ENCODE measurements at places on chromosomes 3 and 15.
A peak's percentile ranks its signal among the peaks of the same experiment; 100 is the strongest.

- no peak for DNase-seq
Measured at GRCh38 chr3:71450162-71450561, 133.4 kb downstream of the FOXP1 start.

DNA sequence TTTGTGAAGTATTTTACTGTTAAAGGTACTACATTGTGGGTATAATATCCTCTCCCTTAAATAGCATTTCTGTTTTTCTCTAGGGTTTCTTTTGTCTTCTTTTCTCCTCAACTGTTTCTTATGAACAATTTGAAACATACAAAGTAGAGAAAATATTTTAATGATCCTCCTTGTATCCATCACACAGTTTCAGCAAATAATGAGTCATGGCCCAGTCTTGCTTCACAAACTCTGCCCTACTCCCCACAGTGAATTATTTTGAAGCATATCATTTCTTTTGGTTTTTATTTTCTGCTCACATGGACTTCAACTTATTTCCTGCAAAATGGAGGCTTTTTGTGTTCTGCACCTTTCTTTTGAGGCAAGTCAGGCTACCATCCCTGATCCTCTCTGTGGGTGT, 6.1 kb upstream of the SCAANT1 start:
- DNase-seq, result no peak

- DNase-seq, result no peak
Measured at GRCh38 chr3:142542054-142542453, 36.5 kb downstream of the ATR start.

- DNase-seq, result no peak
Measured at GRCh38 chr3:182636646-182637045, 156.7 kb upstream of the ATP11B start.

DNA sequence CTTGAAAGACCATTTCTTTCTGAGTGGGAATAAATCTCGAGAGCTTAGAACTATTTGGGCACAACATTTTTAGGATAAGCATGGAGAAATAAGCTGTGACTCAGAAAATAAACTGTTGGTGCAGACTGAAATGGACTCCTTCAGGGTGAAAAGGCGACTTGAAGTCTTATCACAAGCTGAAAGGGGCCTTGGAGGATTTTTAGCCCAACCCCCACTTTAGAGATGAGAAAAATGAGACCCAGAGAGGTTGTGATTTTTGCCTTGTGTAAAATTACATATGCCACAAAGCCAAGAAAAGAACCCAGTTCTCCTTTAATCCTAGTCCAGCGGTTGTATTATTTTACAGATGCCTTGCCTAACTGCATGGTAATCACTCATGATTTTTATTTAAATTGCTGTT, 1.5 kb downstream of the ATP1B3 start:
- DNase-seq, result peak; percentile 20

GRCh38 chr3:58666683-58667082, at the start of gene FAM3D:
Gene FAM3D (minus strand): TSS chr3:58666774. CDS start chr3:58655563, 11,211 bp downstream.
- no peak for DNase-seq

GRCh38 chr3:190366133-190366532, 21.8 kb upstream of the CLDN16 start:
- no peak for DNase-seq

- DNase-seq, result no peak
Measured at GRCh38 chr3:112640930-112641801, at the start of gene CCDC80. Gene CCDC80 (minus strand): TSS chr3:112641143. CDS start chr3:112639905, 1,238 bp downstream.

DNA sequence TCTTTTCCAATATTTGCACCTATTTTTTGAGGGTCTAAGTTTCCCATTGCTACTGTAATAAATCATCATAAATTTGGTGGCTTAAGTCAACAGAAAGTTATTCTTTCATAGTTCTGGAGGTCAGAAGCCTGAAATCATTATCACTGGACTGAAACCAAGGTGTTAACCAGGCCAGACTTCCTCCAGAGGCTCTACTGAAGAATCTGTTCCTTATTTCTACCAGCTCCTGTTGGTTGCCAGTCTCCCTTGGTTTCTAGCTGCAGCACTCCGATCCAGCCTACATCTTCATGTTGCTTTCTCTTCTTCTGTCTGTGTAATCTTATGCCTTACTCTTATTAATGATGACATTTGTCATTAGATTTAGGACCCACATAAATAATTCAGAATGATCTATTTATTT, 22.0 kb upstream of the ARPP21 start:
- DNase-seq, result no peak

DNA sequence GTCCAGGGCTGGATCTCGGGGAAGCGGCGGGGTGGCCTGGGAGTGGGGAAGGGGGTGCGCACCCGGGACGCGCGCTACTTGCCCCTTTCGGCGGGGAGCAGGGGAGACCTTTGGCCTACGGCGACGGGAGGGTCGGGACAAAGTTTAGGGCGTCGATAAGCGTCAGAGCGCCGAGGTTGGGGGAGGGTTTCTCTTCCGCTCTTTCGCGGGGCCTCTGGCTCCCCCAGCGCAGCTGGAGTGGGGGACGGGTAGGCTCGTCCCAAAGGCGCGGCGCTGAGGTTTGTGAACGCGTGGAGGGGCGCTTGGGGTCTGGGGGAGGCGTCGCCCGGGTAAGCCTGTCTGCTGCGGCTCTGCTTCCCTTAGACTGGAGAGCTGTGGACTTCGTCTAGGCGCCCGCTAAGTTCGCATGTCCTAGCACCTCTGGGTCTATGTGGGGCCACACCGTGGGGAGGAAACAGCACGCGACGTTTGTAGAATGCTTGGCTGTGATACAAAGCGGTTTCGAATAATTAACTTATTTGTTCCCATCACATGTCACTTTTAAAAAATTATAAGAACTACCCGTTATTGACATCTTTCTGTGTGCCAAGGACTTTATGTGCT, 527 bp downstream of the B2M start:
- DNase-seq, result peak; percentile 24

DNA sequence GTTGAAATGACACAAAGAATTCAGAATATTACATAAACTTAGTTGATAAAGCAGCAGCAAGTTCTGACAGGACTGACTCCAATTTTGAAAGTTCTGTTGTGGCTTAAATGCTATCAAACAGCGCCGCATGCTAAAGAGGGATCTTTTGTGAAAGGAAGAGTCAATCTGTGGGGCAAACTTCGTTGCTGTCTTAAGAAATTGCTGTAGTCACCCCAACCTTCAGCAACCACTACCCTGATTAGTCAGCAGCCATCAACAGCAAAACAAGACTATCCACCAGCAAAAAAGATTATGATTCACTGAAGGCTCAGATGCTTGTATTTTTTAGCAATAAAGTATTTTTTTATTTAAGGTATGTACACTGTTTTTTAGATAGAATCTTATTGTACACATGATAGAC, 14.2 kb downstream of the CRBN start:
- no peak for DNase-seq

DNA sequence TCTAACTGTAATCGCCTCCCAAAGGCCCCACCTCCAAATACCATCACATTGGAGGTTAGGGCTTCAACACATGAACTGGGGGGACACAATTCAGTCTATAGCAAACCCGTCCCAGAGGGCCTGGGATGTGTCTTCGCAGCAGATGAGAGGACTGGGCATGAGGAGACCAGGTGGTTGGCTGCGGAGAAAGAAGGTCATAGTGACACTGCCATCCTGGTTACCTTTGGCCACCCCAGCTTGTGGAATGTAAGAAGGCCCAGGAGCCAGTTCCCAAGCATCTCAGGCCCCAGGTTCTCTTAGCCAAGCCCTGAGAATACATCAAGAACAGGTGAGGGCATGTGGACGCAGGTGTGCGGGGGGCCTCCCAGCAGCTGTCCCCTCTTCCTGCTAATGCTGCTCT, 6.4 kb upstream of the RARRES1 start:
- DNase-seq, result no peak

- DNase-seq, result no peak
Measured at GRCh38 chr3:123111640-123112039, 44.8 kb downstream of the PDIA5 start.

GRCh38 chr3:46852839-46853355, 10.3 kb downstream of the MYL3 start:
- no peak for DNase-seq

GRCh38 chr3:101724329-101725193, at the start of gene CEP97:
Gene CEP97 (plus strand): TSS chr3:101724614. CDS start chr3:101724677, 63 bp downstream.
- DNase-seq, result peak; percentile 95

- no peak for DNase-seq
Measured at GRCh38 chr3:54817628-54818027, 110.2 kb downstream of the LRTM1 start.

- DNase-seq, result no peak
Measured at GRCh38 chr15:39860200-39860599, 59.9 kb downstream of the GPR176 start.

DNA sequence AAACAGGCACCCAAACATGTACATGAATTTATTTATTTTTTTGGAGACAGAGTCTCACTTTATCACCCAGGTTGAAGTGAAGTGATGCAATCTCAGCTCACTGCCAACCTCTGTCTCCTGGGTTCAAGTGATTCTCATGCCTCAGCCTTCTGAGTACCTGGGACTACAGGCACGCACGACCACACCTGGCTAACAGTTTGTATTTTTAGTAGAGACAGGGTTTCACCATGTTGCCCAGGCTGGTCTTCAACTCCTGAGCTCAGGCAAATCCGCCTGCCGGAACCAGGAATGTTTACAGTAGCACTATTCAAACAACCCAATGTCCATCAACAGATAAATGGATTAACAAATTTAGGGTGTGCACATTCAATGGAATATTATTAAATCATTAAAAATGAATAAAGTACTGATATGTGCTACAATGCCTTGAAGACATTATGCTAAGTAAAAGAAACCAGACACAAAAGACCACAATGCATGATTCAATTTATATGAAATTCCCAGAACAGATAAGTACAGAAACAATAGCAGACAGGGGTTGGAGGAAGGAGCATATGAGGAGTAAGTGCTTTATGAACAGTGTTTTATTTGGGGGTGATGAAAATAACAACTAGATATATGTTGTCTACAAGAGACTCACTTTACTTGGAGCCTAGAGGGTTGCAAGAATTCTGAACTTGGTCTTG, 1.3 kb downstream of the LEO1 start:
- DNase-seq, result peak; percentile 6

GRCh38 chr3:25460751-25461150, 32.7 kb downstream of the RARB start:
- DNase-seq, result no peak

- no peak for DNase-seq
Measured at GRCh38 chr3:130758624-130759369, 12.2 kb upstream of the PIK3R4 start.

GRCh38 chr15:34700891-34701427, 53.8 kb downstream of the GJD2 start:
- DNase-seq, result no peak

DNA sequence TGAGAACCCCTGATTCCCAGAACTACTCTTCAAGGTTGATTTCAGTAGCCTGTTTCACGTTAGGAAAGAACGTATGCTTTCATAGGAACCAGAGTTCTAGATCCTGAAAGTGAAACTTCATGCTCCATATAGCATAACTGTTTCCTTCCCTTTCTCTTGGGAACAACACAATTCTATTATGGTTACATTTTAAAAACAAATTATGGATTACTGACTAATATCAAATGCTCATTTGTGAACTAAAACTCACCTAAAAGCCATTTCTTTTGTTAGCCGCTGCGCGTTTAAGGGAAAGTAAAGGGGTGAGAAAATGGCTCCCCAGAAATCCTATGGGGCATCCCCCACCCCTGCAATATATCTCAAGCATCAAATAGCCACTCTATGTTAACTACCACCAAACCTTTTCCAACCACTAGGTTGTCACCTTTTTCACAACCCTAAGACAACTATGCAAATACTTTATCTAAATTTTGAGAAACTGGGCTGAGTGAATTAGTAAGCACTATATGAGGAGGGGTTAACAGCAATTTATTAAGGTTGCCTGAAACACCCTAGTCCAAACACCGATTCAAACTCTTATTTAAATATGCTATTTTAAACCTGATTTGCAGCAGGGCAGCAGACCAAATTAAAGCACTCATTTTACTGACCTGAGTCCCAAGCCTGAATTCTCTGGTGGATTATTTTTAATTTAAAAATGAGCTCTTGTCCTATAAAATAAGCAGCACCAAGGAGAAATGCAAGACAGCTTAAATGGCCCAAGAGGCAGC, 2.4 kb downstream of the SIAH2 start:
- DNase-seq, result no peak

DNA sequence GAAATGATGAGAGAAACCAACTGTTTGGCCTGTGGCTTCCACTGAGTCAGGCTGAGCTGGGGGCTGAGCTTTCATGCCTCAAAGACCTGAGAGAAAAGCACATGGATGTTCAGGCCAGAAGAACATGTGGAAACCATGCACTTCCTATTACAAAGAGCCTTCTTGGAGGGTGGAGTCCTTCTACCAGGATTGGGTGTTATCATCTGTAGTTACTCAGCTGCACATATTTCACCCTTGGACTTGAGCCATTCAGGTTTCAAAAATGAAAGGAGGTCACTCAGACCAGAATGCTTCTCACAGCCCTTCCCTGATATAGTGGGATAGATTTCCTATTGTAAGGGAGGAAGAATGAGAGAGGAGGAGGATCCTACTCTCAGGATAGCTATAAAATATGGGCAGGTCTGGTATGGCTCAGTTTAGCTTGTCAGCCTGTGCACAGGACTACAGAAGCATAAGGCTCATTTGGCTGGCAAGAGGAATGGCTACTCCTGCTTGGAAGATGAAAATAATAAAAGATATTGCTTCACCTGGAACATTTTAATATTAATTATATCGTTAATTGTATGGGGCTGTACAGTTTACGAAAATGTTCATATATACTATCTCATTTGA, 173.6 kb upstream of the TMC3 start:
- no peak for DNase-seq

DNA sequence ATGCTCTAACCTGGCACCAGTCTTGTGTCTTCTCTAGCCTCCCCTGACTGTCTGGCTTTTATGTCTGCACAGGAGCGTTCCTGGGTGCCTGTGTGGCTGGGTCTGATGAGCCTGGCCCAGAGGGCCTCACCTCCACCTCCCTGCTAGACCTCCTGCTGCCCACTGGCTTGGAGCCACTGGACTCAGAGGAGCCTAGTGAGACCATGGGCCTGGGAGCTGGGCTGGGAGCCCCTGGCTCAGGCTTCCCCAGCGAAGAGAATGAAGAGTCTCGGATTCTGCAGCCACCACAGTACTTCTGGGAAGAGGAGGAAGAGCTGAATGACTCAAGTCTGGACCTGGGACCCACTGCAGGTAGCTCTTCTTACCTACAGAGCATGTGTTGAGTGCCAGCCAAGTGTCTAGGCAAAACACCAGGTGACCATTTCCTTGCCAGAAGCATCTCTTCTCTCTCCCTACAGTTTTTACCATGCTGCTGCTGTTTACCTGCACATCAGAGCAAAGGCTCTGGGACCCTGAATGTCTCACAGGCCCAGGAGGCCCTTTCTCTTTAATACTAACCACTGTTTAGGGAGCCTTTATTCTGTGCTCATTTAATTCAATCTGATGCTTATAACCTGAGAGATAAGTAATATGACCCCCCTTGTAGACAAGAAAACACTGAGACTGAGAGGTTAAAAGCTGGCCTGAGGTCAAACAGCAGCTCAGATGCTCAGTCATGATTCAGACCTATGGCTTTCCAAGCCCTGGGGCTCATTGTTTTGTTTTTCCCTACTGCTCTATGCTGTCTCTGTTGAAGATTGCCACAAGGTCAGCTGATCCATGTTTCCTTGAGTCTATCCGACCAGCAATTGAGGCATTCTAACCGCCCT, 10.4 kb downstream of the PODXL2 start:
- DNase-seq, result no peak

GRCh38 chr3:42829628-42830436, 20.6 kb downstream of the ACKR2 start:
- DNase-seq, result no peak
